ENCODE measurements at places on chromosomes 12 and 14. TPM values are rescaled to one million over a fixed set of nuclear protein-coding genes. Genes with fewer than 3 reads are reported as not detected.

MANSC4 gene
- total RNA-seq, result 0.37 TPM

PLEKHD1 gene
- not detected for total RNA-seq

PRICKLE1 gene
- total RNA-seq, result 4.4 TPM

DNA sequence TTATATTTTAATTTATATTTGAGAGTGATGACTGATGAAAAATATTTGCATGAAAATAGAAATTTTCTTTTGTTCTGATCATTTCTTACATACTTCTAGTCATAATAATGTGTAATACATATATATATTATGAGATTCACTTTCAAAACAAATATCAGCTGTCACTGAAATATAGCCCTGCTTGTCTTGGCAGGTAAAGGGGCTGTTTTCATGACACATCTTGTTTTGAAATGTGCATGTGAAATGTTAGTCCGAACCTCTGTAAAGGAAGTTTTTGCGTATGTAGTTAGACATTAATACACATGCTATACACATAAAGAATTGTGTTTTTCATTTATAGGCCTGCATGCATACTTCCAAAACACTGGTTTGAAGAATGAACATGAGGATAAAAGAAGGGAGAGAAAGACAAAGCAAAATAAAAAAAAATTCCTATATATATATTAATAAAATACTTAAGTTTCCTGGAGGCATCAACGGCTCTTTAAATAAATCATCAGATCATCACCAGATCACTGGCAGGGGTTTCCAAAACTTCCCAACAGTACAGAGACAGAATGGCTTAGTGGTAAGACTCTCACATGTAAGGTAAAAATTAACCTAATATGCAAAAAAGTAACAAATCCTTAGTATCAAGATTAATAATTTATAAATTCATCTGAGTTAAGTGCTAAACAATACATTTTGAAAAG, 60.1 kb downstream of the SEL1L start:
- DNase-seq, result no peak

GRCh38 chr12:32765906-32766305, 10.2 kb upstream of the YARS2 start:
- no peak for DNase-seq

GRCh38 chr12:906062-906585, 43.4 kb downstream of the RAD52 start:
- no peak for DNase-seq

GRCh38 chr14:28375295-28375694, 391.3 kb upstream of the FOXG1 start:
- peak; percentile 71 for DNase-seq

DNA sequence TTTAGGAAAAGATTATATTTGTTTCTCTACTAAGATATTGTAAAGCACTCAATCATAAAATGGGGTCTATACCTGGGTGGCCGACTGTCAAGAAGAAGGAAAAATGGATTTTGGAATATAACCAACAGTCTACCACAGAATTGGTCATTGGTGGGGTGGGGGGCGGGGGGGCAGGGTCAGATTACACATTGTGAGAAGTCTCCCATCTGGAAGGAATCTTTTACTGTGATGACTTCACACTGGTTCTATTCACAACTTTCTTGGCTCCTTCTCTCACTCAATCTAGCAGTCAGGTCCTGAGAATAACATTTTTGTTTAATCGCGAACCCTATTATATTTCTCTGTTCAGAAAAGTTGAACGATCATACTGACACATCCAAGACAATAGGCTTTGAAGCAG, 8.7 kb upstream of the CLEC4E start:
- no peak for DNase-seq

- peak; percentile 79 for DNase-seq
These were observed 56.3 kb downstream of the FGD4 start for GRCh38 chr12:32455607-32456071.

- DNase-seq, result no peak
These were observed 138.1 kb downstream of the TMEM117 start for GRCh38 chr12:43973993-43974392.

- no peak for DNase-seq
These were observed 123.0 kb downstream of the PLXNC1 start for GRCh38 chr12:94271351-94271750.

- DNase-seq, result no peak
These were observed 67.8 kb downstream of the FLRT2 start for GRCh38 chr14:85597701-85598100.

DNA sequence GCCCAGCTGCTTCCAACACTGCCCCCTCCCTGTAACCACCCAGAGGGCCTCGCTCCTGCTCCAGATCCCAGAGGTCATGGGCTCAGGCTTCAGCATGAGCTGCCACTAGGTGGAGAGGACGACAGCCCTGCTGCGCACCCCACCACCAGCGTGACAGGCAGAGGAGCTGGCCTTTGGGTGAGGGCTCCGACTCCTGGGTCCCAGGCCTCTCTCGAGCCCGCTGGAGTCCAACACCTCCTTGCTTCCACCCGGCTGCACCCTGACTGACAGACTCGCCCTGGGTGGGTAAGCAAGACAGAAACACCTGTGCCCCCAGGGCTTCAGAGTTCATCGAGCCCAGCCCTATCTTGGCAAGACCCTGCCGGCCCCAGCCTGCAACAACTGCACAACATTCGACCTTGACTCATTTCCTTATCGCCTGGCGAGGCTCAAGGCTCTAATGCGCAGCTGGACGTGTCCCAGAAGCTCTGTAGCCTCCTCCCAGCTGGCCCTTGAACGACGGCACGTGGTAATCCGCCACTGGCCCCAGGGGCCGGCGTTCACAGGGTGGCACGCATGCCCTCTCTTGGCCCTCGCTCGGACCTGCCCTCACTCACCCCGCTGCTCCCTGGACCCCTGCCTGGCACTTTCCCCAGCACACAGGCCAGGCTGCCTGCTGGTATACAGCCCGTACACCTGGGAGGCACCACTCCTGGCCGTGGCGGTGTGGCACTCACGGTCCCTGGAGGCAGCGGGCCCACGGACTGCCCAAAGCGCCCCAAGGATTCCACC, 28.0 kb downstream of the VPS37B start:
- DNase-seq, result peak; percentile 51

Data from SK-MEL-5 (cell line).